Cortex of kidney (tissue), 1 donor: ENCODE measurements at places on chromosomes 1 and 21.

DNA sequence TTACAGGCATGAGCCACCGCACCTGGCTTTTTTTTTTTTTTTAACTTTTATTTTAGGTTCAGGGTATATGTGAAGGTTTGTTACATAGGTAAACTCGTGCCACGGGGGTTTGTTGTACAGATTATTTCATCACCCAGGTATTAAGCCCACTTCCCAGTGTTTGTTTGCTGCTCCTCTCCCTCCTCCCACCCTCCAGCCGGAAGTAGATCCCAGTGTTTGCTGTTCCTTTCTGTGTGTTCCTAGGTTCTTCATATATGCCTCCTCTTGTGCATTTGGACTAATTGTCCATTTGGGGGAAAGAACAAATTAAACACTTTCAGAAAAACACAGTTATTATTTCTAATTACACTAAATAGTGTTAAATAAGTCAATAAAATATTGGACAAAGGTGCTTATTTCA lies 1.1 kb upstream of the SLC2A7 start:
- no peak for DNase-seq

DNA sequence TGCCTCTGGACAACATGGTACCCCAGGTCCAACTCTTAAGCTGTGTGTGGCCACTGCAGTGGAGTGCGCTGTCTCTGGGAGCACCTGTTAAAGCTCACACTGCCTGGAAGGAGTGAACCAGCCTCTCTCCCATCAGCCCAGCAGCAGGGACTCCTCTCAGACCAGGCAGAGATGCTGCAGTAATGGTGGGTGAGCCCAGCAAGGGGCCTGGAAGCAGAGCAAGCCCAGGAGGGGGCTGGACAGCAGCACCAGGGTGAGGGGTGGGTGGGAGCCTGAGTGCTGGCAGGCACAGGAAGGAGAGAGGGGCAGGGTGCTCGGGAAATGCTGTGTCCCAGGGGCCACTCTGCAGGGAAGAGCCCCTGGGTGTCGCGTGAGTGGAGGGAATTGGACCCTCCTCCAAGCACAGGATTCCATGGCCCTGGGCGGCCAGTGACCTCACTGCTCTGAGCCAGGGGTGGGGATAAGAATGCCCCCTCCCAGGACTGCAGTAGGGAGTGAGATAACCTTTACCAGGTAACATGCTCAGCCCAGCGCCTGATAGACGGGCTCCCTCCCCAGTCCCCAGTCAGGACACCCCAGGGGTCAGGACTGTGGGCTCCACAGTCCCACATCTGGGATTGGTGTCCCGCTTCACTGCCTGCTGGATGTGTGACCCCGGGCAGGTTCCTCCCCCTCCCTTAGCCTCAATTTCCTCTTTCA lies 313.1 kb downstream of the MATN1 start:
- no peak for DNase-seq

GRCh38 chr1:220999872-221000863 lies 120.9 kb downstream of the HLX start:
- DNase-seq, result no peak

GRCh38 chr1:109884242-109884891 lies 26.3 kb upstream of the CSF1 start:
- DNase-seq, result no peak

DNA sequence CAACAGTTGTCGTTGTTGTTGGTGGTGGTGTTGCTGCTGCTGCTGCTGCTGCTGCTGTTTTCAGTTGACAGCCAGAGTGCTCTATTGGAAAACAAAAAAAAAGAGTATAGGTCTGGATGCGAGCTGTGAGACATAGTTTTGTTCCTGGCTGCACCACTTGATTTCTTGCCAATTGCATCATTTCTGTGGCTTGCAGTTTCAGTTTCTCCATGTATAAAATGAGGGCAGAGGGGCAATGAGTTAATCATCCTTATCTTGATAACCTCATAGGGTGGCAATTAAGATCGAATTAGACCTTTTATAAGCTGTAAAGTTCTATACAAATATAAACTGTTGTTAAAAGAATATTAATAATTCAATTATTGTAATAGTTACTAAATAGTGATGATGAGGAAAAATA lies 156.7 kb downstream of the DMRTA2 start:
- DNase-seq, result no peak

DNA sequence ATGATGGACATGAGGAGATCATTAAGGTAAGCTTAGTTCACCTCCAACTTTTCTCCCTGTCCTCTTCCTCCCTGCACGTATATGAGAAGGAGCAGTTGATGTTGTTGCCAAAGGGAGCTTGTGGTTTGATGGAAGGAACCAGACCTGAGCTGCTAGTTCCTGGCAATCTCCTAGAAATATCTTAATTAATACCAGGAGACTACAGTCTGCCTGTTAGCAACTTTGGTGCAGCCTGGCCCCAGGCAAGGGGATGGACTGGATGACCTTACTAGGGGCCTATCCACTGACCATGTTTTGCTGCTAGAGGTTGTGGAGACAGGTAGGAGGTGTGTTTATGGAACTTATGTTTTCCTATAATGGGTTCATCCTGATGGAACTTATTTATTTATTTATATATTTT lies 22.6 kb downstream of the TUFT1 start:
- DNase-seq, result no peak

GRCh38 chr21:46217511-46218196 lies 10.9 kb downstream of the LSS start:
- no peak for DNase-seq

DNA sequence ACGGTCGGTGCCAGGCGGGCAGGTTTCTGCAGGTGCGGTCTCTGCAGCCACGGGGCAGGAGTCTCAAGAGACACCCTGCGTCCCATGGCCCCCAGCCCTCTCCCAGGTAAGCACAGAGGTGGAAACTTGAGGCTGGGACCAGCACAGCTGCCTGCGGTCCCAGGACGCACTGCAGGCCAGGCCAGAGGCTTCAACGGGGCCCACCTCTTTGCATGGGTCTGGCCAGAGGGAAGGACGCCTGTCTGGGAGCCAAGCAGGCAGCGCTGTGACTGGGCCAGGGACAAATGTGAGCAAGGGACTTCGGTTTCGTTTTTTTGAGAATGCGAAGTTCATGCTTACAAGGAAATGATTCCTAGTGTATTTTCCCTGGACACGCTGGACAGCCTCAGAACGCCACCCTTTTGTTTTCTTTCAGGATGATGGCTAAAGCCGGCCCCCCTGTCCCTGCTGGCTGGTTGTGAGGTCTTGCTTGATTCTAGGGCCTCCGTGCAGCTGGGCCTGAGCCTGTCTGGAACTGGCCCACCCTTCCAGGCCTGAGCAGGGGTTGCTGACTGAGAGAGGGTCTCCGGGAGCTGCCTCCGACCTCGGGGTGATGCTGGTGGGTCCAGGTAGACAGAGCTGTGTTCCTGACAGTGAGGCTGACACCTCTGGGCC lies 38.3 kb downstream of the MORN1 start:
- DNase-seq, result no peak

DNA sequence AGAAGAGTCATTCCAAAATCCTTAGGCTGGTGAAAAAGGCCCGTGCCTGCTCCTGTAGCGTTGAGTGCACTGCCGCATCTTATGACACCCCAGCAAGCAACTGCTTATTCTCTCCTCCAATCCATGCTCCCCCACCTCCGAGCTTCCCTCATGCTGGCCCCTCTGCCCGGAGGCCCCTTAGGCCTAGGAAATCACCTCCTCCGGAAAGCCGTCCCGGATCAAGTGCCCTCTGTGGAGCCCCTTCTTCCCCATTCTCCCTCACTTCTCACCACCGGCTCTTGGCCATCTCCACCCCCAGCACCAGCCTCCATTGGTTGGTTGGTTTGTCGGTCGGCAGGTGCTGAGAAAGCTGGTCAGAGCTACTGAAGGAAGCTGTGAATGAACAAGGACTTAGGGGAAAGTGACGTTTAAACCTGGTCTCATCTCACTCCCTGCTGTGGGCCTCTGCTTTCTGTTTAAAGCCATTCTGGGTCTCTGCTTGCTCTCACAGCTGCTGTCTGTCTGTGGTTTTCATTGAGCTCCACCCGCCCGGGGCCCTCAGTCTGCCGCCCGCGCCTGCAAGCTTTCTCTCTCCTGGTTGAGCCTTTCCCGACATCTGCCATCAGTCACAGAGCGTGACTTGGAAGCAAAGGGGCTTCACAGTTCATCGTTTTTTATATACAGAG lies 122.2 kb downstream of the KCNN3 start:
- DNase-seq, result no peak

- no peak for DNase-seq
Measured at GRCh38 chr21:14947613-14948160, 117.1 kb downstream of the NRIP1 start.

DNA sequence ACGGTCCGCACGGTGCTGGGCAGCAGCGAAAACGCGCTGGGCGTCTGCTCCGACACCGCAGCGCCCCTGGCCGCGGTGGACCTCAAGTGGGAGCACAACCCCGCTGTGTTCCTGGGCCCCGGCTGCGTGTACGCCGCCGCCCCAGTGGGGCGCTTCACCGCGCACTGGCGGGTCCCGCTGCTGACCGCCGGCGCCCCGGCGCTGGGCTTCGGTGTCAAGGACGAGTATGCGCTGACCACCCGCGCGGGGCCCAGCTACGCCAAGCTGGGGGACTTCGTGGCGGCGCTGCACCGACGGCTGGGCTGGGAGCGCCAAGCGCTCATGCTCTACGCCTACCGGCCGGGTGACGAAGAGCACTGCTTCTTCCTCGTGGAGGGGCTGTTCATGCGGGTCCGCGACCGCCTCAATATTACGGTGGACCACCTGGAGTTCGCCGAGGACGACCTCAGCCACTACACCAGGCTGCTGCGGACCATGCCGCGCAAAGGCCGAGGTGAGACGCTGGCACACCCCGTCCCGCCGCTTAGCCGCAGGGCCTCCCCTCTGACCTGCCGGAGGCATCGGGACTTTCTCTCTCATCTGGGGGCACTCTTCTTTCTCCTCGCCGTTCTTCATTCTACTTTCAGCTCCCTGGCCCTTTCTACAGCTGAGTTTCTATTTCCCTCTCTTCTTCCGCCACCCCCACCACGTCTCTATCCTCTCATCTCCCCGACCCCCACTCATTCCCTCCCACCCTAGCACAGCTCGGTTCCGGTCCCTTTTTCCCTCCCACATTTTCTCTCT lies 1.0 kb downstream of the NPR1 start:
- no peak for DNase-seq

- no peak for DNase-seq
Measured at GRCh38 chr1:202658769-202659168, 51.5 kb downstream of the SYT2 start.

GRCh38 chr1:153572569-153573015 lies 6.9 kb upstream of the S100A2 start:
- DNase-seq, result no peak

DNA sequence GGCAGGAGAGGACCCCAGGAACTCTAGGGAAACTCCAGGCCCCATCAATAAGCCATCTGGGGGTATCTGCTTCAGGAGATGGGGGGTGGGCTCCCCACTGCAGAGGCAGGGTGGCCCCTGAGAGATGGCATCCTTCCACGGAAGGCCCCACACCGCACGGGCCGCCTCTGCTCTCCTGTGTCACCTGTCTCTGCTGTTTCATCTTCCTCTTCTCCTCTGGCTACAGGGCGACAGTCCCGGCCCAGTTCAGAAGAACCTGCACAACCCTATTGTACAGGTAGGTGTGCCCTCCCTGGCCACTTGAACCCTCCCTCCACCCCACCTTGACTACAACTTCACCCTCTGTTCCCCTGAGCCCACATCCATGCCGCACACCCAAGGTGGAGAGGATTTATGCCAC lies 90.2 kb upstream of the TMEM51 start:
- no peak for DNase-seq

- no peak for DNase-seq
Measured at GRCh38 chr1:39738622-39739366, at the start of gene PPIE. TSS of gene PPIE (plus strand) at chr1:39738882. CDS start at chr1:39738901, 19 bp downstream.

- DNase-seq, result no peak
Measured at GRCh38 chr1:229396585-229397206, 37.2 kb downstream of the ACTA1 start.

DNA sequence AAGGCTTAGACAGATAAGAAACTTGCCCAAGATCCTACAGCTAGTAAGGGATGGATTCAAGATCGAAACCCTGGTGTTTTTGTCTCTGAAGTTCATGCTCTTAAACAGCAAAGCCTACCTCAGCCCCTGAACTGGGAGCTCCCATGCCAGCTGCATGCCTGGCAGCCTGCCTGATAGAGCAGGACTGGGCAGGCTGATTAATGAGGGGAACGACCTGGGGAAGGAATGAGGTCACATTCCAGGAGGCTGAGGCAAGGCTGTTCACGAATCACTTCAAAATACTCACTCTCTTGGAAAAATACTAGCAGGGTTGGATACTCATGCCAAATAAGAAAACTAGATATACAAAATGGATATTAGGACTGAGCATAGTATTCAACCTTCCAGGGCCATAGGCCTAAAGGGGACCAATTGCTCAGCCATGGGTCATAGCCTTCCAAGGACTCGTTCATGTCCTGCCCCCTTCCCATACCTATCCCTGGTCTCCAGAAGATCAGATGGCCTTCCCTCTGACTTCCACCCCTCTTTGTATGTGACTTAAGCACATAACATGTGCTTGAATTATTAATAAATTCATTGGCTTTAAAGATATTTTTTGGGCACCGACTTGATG lies 15.6 kb upstream of the TACSTD2 start:
- DNase-seq, result no peak

GRCh38 chr1:36783475-36783874 lies 250.8 kb downstream of the GRIK3 start:
- DNase-seq, result no peak

- no peak for DNase-seq
Measured at GRCh38 chr1:18641005-18641941, 10.6 kb downstream of the PAX7 start.

GRCh38 chr1:115807723-115808122 lies 33.2 kb downstream of the NHLH2 start:
- no peak for DNase-seq

DNA sequence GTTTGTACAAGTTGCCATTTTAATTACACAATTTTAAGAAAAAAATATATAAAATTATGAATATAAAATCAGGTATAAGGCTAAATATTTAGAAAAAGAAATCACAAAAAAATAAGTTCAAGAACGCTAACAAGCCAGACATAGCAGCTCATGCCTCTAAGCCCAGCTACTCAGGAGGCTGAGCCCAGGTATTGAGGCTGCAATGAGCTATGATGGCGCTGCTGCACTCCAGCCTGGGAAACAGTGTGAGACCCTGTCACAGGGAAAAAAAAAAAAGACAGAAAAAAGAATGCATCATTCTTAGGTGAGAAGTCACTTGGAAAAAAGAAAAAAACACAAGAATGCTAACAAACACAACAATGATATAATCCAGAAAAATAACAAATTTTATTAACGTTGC lies 112.3 kb upstream of the PRDX6 start:
- DNase-seq, result no peak

DNA sequence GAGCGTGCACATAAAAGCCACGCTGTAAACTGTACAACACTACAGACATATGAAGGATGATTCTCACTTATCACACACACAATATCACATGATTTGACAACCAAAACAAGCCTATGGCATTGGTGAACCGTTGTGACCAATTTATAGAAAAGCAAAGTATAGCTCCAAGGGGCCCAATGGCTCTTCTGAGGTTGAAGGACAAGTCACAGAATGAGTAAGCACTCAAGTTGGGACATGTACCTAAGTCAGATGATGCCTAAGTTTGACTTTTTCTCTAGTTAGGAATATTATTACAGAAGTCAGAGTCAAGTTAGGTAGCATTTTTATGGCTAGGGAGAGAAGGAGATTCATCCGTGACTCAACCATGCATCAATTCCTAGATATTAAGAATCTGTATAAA lies 45.7 kb downstream of the PLPP3 start:
- DNase-seq, result no peak

- no peak for DNase-seq
Measured at GRCh38 chr1:14996133-14997050, 157.2 kb upstream of the TMEM51 start.
